ENCODE measurements at places on chromosomes 2 and 18. TPM values are rescaled to one million over a fixed set of nuclear protein-coding genes. Genes with fewer than 3 reads are reported as not detected.

The RASGRP3 gene
- not detected for total RNA-seq

The CYRIA gene
- total RNA-seq, result not detected

The GAD1 gene
- 0.13 TPM for total RNA-seq

The MROH2A gene
- not detected for total RNA-seq

The PTCD3 gene
- total RNA-seq, result 65.4 TPM

The LRRC30 gene
- not detected for total RNA-seq

The C2orf92 gene
- total RNA-seq, result 3.4 TPM

DNA sequence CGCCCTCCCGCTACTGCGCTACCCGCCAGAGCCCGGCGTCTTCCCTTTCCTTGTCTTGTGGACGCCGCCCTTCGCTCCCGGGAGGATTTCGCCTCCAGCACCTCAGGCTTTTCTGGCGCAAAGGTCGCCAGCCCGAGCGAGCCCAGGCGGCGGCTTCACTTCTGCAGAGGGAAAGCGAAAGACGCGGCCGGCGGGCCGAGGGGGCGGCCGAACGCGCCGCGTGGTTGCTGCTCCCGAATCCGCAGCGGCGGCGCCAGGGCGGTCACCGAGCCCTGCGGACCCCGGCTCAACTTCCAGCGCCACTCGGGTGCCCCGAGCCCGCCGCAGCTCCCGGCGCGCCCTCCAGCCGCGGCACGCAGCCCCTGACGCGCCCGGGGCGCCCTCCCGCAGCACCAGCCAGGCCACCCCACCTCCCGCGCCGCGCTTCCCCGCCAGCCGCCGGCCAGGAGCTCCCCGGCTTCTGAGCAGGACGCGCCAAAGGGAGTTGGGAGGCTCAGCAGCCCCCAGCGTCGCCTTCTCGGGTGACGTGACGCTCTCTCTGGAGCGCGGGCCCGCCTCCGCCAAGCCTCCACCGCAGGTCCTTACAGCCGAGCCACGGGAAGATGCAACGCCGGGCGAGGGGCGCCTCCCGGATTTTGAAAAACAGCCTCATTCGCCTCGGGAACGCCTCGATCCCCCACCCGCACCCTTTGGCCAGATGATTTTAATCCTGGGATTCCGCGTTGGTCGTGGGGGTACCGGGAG is 84.9 kb upstream of the EPB41L3 start:
- peak; percentile 65 for DNase-seq

- peak; percentile 47 for DNase-seq
Observed at GRCh38 chr2:26630669-26631360, 10.4 kb downstream of the CIB4 start.

DNA sequence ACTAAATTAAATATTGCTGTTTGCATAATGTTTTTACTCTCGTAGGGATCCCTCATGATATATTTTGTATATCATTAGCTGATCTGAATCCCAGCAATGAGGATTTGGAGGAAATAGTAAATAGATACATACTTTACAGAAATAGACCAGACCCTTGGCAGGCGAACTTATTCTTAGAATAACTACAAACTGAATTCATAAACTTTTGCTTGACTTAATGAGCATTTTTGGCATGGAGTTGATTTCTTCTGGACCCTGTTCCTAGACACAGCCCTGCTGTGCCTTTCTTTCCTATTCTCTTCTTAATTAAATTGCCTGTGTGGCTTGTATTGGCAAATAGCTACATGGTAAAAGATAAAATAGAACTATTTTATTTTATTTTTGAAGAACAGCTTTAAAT is 145.9 kb downstream of the GREB1L start:
- DNase-seq, result no peak

DNA sequence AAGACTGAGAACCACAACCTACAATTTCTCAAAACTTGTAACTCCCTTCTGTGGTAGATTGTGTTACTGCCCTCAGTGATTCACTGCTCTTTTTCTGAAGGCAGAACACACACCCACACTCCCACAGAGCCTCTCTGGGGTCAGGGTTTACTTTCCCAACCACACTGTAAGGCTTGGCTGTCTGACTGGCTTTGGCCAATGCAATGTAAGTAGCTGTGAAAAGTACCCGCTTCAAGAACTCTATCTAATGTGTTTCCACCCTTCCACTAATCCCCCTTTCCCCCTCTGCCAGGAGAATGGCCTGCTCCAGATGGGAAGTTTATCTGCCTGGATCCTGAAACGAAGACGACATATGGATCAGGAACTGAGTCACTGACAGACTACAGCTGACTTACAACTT is 222.7 kb downstream of the CDH2 start:
- peak; percentile 76 for DNase-seq

- DNase-seq, result no peak
Observed at GRCh38 chr18:39681061-39681460, 2115.5 kb upstream of the CELF4 start.

GRCh38 chr2:78766459-78766858 is 259.0 kb upstream of the REG3G start:
- DNase-seq, result no peak

GRCh38 chr18:66495844-66496243 is 108.0 kb downstream of the CDH19 start:
- no peak for DNase-seq

- peak; percentile 35 for DNase-seq
Observed at GRCh38 chr18:596288-596881, 403 bp upstream of the CLUL1 start.

GRCh38 chr2:181619516-181619915 is 37.4 kb downstream of the CERKL start:
- DNase-seq, result no peak

DNA sequence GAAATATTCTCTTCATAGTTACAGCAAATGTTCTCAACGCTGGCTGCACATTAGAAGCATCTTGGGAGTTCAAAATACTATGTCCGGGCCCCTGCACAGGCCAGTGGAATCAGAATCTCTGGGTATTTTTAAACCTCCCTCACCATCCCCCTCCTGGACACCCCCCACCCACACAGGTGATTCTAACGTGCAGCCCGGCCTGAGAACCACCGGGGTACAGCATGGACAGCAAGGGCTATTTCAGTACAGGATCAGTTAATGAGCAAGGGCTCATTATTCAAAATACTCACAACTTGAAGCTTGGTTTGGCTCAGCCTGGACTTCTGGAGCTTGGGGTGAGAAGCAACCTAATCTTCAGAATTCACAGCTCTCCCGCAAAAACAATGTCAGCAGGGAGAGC is 31.4 kb downstream of the INO80C start:
- DNase-seq, result no peak

- no peak for DNase-seq
Observed at GRCh38 chr2:129078548-129078947, 759.9 kb upstream of the HS6ST1 start.

DNA sequence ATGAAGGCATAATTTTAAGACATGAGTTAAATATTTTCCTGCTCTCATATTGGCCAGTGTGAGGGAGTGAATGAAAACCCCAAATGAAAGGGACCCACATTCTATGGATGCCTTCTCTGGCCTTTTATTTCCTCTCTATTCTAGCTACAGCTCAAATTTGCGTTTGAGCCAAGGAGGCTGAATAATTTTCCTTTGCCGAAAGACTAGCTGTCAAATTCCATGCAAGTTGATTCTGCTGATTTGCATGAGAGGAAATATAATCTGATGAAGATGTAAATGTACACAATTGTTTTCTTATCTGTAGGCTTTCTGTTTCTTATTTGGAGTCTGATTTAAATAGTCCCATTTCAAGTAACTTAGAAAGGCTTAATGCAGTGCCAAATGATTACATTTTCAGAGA is 438.4 kb upstream of the SPRED2 start:
- no peak for DNase-seq

GRCh38 chr2:159419403-159419802 is 132.9 kb upstream of the WDSUB1 start:
- DNase-seq, result no peak

GRCh38 chr18:54946149-54946581 is 13.1 kb downstream of the CCDC68 start:
- peak; percentile 5 for DNase-seq

GRCh38 chr2:54904836-54905235 is 145.4 kb downstream of the RTN4 start:
- DNase-seq, result no peak

DNA sequence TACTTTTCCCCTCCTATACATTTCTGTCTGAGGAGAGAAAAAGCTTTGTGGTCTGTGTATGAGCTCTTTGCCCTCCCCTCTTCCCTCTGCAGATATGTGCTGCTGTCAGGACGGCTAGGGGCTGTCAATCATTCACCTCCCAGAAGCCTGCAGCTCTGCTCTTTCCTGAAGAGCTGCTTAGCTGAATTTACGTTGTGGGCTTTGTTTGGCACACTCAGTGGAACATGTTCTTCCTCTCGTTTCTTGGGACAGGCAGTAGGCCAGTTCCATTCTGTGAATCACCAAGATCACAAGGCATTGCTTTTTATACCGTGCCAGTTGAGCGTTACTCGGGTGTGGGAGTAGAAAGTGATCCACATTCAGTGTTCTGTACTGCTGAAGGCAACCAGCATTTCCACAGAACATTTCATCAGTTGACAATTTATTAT is 136.7 kb downstream of the LAMA3 start:
- peak; percentile 95 for DNase-seq

DNA sequence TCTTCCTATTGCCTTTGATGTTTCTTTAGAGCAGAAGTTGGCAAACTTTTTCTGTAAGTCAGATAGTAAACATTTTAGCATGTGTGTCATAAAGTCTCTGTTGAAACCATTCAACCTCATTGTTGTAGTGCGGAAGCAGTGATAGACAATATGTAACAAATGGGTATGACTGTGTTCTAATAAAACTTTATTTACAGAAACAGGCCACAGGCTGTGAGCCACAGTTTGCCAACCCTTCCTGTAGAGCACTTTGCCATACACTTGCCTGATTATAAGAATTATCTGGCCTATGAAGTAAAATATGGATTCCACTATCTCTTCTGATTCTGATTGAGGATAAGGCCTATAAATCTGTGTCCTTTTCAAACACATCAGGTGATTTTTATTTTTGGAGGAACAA is 237.4 kb downstream of the DOK6 start:
- DNase-seq, result no peak

GRCh38 chr2:150465703-150466569 is 21.5 kb downstream of the RND3 start:
- peak; percentile 35 for DNase-seq

DNA sequence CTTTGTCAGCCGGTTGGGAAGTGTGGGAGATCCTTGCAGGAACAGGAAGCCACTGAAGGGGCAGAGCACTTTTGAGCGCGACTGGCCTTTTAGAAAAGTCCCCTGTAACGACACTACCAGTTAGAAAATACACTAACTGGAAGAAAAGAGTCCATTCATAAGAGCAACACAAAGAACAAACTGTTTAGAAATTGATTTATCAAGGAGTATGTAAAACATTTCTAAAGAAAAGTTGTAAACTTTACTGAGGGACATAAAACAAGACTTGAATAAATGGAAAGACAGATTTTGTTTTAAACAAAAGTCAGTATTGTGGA is 29.8 kb upstream of the POMC start:
- DNase-seq, result no peak

DNA sequence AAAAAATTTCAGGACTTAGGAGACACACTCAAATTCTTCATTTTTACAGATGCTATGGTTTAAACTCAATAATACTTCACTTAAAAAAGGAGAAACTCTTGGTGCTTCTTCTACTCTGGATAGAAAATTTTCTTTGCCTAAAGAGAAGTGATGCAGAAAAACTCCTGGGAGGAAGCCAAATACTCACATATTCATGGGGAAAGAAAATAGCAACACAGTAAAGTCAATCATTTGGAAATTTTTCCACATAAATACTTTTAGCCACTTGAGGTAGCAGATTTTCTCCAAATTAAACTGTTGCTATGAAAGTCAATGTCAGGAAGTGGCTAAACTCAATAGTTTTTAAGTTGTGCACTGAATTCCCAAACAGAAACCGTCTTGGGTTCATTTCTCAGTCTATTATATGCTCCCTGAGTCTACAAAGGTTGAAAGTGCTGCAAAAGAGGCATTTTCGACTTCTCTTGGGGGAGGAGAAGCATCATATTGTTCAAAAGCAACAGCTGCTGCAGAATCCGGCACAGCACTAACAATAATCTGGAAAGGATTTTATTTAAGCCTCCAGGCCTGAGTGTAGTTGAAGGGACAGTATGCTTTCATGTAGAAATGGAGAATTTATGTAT is 81.1 kb downstream of the UPP2 start:
- no peak for DNase-seq

GRCh38 chr18:3401669-3402620 is 48.0 kb upstream of the TGIF1 start:
- DNase-seq, result no peak

DNA sequence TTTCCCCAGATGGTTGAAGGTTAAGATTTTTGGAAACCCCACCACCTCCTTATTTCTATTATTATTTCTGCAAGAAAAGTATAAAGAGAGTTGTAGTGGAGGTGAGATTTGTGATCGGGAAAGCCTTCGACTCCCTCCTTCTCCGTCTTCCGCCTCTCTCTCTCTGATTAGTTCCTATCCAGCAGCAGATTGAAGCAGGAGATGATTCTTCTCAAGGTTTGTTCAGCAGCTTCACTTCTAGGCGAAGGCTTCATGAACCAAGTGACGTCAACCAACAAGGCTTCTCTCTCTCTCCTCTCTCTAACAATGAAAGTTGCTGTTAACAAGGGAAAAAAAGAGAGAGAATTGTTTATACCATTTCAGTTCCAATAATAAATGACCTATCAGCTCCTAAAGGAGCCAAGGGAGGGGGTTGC is at the start of gene BAZ2B:
Gene BAZ2B (minus strand): TSS at position 263 of the 416 bp plus-strand sequence. CDS start 137,829 bp downstream, outside the sequence.
- DNase-seq, result peak; percentile 89

DNA sequence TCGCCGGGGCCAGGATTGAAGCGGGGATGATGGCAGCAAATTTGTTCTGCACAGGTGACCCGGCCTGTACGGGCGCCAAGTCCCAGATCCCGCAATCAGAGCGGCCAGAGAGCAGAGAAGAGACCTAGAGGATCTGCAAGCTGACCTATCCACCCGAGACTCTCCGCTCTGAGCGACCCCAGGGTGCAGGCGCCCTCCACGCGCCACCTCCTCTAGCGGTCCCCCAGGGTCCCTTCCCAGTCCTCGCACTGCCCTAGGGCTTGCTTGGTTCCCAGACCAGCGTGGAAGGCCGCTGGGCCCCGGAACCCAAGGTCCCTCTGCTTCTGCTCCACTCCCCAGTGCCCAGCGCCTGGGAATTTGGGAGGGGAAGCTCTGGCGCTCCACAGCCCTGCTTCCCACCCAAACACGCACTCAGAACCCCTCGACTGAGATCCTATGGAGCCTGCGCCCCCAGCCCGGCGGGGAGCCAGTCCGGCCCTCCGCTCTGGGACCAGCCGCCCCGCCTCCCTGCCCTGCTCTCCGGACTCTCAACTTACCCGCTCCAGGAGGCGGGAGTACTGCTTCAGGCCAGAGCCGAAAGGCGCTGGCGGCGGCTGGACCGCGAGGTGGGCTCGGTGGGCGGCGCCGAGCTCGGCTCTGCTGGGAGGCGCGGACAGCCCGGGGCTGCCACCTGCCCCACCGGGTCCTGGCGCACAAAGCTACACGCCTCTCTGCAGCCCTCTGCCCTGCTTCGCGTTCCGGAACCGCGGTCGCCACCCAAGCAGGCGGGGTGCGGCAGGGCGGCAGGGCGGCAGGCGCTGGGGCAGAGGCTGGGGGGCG is 3.0 kb upstream of the SIX3 start:
- peak; percentile 43 for DNase-seq

DNA sequence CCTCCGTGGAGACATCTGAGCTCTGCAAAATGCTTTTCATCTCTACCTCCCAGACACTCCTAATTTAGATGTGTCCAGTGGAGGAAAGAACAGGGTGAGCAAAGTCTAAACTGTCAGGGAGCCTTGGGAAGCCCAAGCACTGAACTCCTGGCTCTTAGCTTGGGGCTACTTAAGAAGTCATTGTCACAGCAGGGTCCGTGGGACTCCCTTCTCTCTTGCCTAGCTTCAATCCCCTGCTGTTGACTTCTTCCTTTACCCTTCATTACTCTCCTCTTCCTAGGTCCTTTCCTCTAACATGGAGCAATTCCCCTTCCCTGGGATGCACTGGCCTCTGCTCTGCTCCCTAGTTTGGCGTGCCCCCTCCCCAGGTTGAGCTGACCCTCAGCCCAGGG is 3.4 kb downstream of the OSR1 start:
- no peak for DNase-seq
